ENCODE measurements at places on chromosomes 3 and 15.

DNA sequence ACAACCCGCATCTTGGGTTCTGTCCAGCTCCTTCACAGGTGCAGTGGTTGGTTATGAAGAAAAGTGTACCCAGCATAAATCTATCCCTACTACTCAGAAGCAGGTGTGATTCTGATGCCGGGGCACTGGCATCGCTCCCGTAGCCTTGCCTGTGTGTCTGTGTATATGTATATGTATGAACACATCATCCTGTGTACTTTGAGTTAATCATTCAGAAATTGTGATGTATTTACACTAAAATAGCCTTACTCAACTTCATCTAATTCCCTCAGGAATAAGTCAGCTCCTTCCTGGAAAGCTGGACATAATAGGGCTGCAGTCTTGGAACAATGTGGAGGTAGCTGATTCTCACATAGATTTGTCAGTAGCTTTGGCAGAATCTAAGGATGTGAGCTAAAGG lies 6.7 kb upstream of the ZBED2 start:
- no peak for DNase-seq

GRCh38 chr3:177149106-177149505 lies 48.2 kb downstream of the TBL1XR1 start:
- DNase-seq: no peak

DNA sequence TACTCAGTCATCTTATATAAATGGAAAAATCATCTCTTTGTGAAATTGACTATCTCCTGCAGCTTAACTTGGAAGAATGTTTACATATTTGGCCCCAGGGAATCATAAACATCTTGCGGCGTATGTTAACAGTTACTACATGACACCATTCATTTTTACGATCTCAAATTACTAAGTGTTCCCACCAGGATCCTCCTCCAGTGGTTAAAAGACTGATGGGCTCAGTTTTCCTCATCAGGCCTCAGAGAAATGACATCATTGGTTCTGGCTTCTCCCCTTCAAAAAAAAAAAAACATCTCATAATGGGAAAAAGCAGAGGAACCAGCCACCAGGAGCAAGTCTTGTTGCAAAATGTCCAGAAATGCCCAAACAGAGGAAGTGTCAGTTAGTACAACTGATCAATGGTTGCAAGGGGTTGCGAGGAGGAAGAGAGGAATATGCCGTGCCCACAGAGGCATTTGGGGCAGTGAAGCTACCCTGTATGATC lies 70.5 kb upstream of the LIPC start:
- peak; percentile 51 for DNase-seq

DNA sequence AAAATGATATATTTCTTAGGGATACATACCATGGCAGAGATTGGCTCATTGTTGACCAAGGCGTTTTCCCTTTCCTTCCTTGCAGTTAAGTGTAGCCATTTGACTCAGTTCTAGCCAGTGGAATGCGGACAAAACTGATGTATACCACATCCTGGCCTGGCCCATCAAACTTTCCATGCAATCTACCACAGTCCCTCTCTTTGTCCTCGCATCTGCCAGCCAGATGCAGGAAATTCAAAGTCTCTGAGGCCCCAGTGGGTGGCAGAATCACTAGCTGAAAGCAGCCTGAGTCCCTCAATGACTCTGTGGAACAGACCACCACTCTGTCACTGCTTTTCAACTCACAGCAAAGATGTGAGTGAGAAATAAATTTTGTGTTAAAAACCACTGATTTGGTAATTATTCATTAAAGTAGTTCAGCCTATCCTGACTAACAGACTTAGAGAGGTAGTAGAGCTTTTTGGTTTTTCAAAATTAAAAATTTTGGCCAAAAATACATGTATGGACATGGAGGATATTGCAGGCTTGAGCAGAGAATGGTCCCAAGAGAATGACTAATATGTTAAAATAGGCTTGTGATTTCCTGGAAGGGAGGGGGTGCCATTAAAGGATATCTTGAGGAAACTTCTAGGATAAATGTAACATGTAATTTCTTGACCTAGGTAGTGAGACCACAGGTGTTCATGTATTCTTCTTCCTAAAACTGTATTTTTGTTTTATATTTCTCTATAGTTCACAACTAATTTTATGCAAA lies 10.9 kb downstream of the LRRFIP2 start:
- DNase-seq: no peak

DNA sequence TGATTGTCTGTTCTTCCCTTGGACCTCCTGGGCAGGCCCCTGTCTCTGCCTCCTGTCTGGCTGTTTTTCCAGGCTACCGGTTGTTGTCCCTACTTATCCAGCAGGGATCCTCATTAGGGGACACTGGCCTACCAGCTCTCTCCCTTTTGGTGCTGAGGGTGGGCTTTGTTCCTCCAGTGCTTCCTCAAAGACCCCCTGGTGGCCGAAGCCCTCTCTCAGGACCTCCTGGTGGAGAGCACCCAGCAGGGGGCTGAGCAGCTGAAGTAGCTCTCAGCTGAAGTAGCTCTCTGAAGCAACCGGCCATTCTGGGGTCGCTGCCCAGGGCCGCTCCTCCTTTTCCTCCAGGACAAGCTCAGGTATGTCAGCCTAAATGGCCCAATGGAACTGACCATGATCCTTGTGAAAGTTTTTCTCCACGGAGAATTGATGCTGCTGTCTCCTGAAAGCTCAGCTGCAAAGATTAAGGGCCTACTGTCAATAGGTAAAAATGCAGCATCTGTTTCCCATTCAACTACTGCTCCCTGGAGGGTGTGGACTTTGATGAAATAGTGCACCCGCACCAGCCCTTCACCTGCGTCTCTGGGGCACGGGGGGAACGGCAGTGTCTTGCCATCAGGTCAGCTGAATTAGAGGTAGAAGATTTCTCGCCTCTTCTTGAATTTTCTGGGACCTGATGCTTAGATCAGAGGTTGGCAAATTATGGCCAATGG lies 27.6 kb downstream of the ARNT2 start:
- no peak for DNase-seq

DNA sequence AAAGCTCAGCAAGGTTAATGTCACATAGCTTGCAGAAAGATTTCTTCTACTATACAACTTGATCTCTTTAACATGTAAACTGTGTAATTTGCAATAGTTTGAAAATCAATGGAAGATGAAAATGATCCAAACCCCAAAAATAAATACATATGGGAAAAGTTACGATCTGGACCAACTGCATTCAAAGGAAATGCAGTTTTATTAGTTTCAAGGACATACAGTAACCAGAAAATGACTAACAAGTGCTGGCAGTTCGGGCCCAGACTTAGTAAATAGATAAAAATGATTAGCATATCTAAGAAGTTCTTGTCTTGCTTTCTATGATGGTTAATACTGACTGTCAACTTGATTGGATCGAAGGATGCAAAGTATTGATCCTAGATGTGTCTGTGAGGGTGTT lies 37.3 kb upstream of the LEKR1 start:
- DNase-seq: no peak
